Hepatocyte (in vitro differentiated cells): ENCODE measurements at places on chromosomes 4 and X.

- DNase-seq: no peak
Measured at GRCh38 chr4:100100985-100101384, 89.3 kb downstream of the DDIT4L start.

- DNase-seq: no peak
Measured at GRCh38 chr4:173264684-173265185, 69.4 kb downstream of the HMGB2 start.

GRCh38 chr4:137576446-137576845, 44.2 kb upstream of the PCDH18 start:
- DNase-seq: no peak

DNA sequence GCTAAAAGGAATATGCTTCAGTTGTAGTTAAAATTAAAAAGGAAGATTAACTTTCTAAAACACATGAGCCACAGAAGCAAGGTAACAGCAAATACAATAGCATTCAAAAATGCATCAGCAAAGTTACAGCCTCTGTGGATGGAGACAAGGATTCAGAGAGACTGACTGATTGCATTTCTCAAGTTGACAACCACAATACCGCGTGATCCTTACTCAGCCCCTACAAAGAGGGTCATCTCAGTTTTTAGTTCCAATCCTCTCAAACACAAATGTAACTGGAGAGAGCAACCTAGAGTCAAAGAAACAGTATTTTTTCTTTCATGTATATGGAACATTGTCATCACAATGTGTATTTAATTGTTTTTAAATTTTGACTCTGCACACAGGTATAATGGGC, 14.2 kb upstream of the C1QTNF7 start:
- DNase-seq: no peak

DNA sequence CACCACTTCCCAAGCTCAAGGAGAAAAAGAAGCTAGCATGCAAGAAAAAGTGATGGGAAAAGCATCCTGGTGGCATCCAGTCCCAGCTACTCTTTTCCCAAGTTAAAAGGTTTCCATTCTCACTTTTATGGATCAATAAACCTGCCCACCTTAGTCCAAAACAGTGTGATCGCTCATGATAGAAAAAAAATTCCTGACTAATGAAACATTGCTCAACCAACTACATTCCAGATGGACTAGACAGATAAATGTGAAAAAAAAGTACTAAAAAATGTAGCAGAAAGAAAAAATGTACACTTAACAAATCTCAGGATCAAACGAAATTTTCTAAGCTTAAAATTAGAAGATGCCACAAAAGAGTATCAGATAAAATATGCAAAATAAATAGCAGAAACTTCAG, 312.2 kb downstream of the TMA16 start:
- no peak for DNase-seq

GRCh38 chr4:139042981-139043460, 27.4 kb downstream of the NOCT start:
- no peak for DNase-seq

- DNase-seq: peak; percentile 61
Measured at GRCh38 chrX:140733766-140734342, 24.3 kb downstream of the LINC00632 start.
